ENCODE measurements at places on chromosomes 13 and 19.

GRCh38 chr19:4851551-4852290 is 15.7 kb downstream of the PLIN3 start:
- no peak for DNase-seq

- DNase-seq: peak; percentile 36
These were observed 136.3 kb upstream of the SERP2 start for GRCh38 chr13:44237276-44237767.

DNA sequence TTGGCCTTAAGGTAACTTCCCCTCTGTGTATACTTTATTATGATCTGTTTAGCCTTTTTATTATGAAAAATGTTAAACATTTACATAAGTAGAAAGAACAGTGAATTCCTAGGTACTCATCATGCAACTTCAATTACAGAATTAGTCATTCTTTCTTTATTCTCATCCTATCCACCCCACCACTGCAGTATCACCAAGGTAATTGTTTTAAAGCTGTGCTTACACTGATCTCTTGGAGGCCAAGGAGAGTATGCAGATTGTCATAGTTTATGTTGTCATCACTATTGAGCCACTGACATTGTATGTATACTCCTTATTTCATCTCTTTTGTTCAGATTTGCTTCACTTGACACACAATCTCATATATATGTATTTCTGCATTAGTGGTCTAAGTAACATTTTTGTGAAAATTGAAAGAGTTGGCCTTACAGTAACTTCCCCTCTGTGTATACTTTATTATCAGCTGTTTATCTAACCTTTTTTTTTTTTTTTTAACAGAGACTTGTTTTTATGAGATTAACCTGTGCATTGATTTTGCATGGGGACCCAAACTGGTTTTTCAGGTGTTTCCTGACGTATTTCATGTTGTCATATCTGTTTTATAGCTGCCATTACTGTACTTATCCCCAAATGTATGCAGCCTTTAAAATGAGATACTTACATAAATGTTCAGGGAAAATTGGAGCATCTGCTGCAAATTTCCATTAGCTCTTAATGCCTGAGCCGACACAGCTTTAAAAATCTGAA is 4.5 kb downstream of the ZNF507 start:
- no peak for DNase-seq

DNA sequence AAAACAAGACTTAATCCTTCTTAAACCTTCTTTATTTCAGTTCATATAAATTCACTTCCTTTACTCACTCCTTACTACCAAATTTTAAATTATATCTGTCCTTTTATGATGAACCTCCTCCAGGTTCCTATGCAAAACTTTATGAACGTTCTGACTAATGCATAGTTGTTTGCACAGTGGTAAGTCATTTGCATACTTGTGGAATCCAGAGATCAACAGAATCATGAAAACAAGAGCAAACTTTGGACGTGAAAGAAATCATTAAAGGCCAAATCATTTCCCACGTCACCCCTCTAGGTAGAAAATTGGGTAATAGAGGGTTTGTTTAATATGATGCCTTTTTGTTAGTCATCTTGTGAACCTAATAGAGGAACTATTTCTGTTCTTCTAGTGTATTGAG is 32.3 kb upstream of the MYCBP2 start:
- no peak for DNase-seq

DNA sequence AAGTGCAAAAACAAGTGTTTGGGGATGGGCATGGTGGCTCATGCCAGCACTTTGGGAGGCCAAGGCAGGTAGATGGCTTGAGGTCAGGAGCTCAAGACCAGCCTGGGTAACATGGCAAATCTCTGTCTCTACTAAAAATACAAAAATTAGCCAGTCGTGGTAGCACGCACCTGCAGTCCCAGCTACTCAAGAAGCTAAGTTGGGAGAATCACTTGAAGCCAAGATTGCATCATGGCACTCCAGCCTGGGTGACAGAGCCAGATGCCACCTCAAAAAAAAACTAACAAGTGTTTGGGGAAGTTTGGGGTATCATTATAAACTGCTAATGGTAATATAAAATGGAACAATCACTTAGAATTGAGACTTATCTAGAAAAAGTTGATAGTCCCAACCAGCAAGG is 24.6 kb downstream of the XPO4 start:
- no peak for DNase-seq

GRCh38 chr13:73677048-73677601 is 457.1 kb downstream of the KLF12 start:
- no peak for DNase-seq

DNA sequence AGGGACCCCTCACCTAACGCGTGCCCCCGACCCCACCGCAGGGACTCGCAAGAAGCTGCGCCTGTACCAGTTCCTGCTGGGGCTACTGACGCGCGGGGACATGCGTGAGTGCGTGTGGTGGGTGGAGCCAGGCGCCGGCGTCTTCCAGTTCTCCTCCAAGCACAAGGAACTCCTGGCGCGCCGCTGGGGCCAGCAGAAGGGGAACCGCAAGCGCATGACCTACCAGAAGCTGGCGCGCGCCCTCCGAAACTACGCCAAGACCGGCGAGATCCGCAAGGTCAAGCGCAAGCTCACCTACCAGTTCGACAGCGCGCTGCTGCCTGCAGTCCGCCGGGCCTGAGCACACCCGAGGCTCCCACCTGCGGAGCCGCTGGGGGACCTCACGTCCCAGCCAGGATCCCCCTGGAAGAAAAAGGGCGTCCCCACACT is 4.7 kb upstream of the MYBPC2 start:
- no peak for DNase-seq

GRCh38 chr13:32214071-32214470 is 101.1 kb downstream of the ZAR1L start:
- DNase-seq: no peak

- no peak for DNase-seq
These were observed 50.5 kb downstream of the SGCG start for GRCh38 chr13:23231241-23231640.

DNA sequence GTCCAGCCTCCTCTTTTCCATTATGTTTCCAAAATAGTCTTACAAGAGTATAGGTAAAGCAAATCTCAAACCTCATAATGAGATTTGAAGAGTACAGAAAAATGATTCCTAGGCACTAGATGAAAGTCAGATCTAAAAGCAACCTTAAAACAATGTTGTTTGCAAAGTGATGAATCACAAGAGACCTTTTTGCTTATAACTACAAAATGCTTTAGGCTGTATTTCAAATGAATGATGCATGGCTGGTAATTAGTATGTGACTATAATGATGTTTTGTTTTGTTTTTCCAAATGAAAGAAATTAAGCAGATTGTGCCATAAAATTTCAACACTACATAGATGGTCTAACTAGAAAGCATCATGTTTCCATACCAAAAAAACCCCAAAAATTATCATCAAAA is 272.7 kb downstream of the DIAPH3 start:
- DNase-seq: no peak

GRCh38 chr13:76231522-76232167 is 595.5 kb downstream of the LMO7 start:
- no peak for DNase-seq

- DNase-seq: no peak
These were observed 610.9 kb upstream of the PCDH9 start for GRCh38 chr13:67841071-67841470.

DNA sequence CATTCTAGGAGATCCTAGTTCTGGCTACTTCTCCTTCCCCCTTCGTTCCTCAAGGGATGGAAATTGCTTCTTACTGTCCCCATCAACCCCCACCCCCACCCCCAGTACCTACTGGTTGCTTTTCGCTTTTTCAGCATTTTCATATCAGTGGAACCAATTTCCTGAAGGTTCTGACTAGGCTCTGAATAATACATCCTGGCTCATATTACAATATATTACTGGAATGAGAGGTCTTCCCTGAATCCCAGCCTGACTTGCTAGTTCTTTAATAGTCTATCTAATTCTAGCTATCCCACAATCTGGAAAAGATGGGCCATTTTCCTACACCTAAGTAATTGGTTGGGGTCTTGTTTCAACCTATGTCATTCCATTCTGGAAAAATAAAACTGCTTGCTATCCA is 207.4 kb downstream of the COG6 start:
- no peak for DNase-seq

- DNase-seq: no peak
These were observed 10.8 kb downstream of the EPN1 start for GRCh38 chr19:55685776-55686175.

- peak; percentile 97 for DNase-seq
These were observed 607 bp upstream of the ZNF566 start for GRCh38 chr19:36489920-36490415.

DNA sequence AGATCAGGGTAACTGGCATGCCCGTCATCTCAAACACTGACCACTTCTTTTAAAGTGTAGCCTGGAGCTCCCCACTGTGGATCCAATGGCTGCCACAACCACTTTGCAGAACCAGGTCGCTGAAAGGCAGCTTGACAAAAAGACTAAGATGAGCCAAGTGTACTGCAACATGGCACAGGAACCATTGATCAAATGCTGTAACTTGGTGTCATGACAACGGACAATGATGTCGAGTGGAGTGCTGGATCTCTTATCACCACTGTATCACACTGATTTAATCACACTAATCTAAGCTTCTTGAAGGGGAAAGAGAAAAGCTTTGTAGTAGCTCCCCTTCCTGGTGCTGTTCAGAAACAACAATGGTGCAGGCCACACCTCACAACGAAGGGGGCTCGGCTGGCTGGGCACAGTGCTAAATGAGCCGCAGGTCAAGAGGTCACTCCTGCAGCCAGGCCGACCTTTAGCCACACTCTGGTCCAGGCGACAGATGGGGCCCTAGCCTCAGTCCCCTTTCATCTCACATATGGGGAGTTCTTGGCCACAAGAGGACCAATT is 2.2 kb upstream of the TNFRSF19 start:
- peak; percentile 36 for DNase-seq

- no peak for DNase-seq
These were observed 108.3 kb upstream of the RXFP2 start for GRCh38 chr13:31631071-31631470.

DNA sequence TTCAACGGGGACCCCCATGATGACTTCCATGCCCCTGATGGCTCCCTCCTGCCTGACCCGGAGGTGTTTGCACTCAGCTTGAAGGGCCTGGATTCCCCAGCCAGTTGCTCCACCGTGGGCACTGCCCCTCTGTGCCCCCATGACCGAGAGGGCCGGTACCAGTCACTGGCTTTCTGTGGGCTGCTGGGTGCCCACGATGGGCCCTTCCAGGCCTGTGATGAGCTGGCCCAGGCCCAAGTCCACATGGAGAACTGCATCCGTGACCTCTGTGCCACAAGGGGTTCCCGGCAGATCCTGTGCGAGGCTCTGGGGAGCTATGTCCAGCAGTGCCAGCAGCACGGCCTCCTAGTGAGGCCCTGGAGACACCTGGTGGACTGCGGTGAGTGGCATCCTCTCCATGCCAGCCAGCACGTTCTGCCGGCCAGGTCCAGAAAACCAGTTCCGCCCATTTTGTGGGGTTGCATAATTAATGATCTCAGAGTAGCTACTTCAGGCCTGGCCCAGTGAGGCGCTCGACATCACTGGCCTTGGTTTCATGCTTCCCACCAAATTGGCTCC is 34.9 kb upstream of the FXYD3 start:
- DNase-seq: no peak

GRCh38 chr13:20901668-20902437 is 693 bp downstream of the XPO4 start:
- DNase-seq: peak; percentile 74

GRCh38 chr13:41864658-41865057 is 96.3 kb downstream of the VWA8 start:
- no peak for DNase-seq

DNA sequence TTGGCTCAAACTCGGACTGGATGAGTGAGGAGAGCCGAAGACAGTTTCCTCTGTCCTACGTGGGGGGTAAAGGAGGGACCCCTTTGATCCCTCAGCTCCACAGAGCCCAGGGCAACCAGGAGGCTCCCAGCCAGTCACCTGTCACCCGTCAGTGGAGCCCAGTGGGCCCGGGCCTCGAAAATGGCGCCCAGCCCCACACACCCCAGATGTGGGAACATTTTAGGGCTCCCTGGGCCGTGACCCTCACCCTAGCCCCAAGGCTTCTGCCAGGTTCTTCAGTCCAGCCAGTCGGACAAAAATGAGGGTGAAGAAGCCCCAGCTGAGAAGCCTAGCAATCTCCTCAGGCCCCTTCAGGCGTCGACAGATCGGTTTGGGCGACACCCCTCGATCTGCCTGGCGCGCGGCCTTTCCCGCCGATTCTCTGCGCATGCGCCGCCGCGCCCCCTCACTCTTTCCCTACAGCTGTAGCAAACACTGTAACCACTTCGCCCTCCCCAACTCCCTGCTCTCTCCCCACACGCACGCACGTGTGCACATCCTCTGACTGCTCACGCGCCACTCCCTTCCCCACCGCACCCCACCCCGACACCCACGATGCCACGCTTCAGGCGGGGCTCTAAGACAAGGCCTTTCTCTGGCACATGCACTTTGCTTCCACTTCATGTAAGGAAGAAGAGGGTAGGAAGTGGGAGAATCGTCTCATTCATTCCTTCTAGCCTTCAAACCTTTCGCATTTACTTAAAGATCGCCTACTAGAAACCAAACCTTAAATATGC is at the start of gene SLC6A16:
TSS of gene SLC6A16 (minus strand) at position 391 of the 776 bp plus-strand sequence. CDS start 13,844 bp downstream, outside the sequence.
- no peak for DNase-seq

DNA sequence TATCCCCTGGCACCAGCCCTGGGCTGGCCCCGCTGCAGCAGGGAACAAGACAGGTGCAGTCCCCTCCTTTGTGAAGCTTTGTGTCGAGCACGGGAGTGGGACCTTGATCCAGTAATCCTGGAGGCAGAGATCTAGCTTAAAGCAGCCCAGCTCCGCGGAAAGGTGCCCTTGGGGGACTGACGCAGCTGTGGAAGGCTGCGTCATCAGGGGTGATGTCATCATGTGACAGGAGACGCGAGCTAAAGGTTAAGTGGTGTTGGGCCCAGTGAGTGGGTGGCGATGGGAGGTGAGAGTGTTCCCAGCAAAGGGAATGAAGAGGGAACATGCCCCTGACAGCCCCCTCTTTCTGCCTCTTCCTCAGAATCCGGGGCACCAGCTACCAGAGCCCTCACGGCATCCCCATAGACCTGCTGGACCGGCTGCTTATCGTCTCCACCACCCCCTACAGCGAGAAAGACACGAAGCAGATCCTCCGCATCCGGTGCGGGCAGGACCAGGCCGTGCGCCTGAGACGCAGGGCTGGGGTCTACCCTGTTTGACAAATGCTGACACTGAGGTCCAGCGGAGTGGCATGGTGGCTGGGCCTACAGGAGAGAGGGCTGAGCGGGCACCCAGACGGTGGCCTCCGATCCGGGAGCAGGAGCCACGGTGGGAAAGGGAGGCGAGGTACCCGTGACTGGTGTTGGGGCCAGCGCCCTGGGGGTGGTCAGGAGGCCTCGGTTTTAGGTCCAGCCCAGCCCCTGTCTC is 2.6 kb downstream of the LHB start:
- DNase-seq: no peak
